ENCODE measurements at places on chromosomes 6 and 20. TPM values are rescaled to one million over a fixed set of nuclear protein-coding genes. Genes with fewer than 3 reads are reported as not detected.

Gene PRND
- polyA plus RNA-seq = not detected

Gene SRSF6
- polyA plus RNA-seq = 31.4 TPM

Gene ISM1
- polyA plus RNA-seq = 4.6 TPM

Gene OR2H2
- polyA plus RNA-seq = 14.3 TPM

Gene ZMYND8
- 50.3 TPM for polyA plus RNA-seq

Gene RAB32
- polyA plus RNA-seq = 3.0 TPM

Gene SUMO4
- 2.7 TPM for polyA plus RNA-seq

Gene RPP40
- 27.2 TPM for polyA plus RNA-seq

Gene DACT2
- polyA plus RNA-seq = not detected

Gene ABRACL
- 17.3 TPM for polyA plus RNA-seq
